ENCODE measurements at places on chromosomes 12 and 14.

GRCh38 chr12:49662998-49663843, 39.9 kb downstream of the PRPF40B start:
- no peak for DNase-seq

DNA sequence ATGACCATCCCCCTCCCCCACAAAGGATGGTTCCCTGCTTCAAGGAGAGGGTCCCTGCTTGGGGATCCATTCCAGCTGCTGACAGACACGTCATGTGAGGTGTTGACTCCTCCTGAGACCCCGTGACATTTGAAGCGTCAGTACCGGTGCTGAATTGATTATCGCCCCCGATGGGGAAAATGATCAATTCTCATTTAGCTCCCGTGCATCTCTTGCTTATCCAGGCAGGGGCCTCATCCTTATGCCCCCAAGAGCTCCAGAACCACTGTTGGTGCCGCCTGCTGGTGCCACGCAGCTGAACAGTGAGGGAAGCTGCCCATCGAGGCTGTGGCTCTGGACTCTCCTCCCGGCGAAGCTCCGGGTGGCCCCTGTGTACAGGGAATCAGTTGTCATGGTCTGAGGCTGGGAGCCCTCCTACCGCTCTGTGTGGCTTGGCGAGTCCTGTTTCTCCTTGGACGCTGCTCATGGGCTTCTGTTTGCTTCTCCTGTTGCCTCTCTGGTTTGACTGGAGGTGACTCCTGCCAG, 4.6 kb downstream of the KIF26A start:
- DNase-seq, result no peak

- no peak for DNase-seq
These were observed 21.0 kb downstream of the CHST11 start for GRCh38 chr12:104477510-104478390.

GRCh38 chr12:3704512-3705353, 48.2 kb downstream of the CRACR2A start:
- no peak for DNase-seq

DNA sequence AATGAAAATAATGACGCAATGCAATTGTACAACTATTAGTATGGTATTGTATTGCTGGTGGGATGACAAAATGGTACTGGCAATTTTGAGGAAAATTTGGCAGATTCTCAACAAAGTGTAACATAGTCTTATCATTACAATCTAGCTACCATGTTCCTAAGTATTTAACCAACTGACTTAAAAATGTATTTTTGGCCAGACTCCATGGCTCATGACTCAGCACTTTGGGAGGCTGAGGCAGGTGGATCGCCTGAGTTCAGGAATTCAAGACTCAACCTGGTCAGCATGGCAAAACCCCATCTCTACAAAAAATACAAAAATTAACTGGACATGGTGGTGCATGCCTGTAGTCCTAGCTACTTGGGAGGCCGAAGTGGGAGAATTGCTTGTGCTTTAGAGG, 1409.5 kb downstream of the AACS start:
- DNase-seq, result no peak

DNA sequence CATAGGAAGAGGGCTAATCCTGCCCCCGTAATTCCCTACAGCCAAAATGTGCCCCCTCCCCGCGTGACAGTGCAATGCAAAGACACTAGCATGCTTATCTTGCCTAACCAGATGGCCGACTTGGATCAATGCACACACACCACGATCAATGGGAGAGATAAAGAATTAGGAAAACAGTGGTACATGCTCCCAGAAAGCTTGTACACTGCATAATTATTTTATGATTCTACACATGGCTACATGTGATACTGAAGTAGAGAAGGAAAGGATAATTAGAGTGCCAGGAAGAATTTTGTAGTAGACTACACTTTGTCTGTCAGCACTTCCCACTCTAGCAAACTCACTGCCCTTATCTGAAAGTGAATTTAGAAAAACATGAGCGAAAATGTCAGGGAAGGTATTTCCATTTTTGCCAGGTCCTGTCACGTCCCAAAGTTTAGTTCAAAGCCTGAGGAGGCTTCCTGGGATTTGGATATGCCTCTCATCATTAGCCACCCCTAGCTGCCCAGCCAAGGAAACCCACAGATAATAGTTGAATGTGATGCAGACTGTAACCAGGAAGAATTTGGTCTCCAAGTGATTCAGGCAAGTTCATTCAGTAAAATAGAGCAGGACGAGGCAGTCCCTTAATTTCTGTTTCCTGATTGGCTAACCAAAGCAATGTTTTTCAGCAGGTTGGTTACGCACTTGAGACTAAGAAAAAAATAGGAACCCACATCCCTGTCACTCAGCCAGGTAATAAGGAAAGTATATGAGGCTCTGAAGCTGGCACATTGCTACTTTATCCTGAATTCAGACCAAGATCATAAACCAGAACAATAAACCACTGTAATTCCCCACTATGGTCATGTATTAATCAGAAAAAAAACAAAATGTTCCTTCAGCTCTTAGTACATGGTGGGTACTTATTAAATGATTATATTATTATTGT, 199.6 kb upstream of the OTX2 start:
- no peak for DNase-seq
